ENCODE measurements at places on chromosomes 1 and 21. TPM values are rescaled to one million over a fixed set of nuclear protein-coding genes. Genes with fewer than 3 reads are reported as not detected.

ZBTB8B gene
- 0.10 TPM for total RNA-seq

PLEKHA6 gene
- 6.9 TPM for total RNA-seq

POMGNT1 gene
- 60.3 TPM for total RNA-seq

PRRC2C gene
- total RNA-seq: 131 TPM

PPM1J gene
- 0.91 TPM for total RNA-seq

PLXNA2 gene
- total RNA-seq: 106 TPM

HTR1D gene
- 0.46 TPM for total RNA-seq

TBX15 gene
- total RNA-seq: 1.2 TPM

CRNN gene
- total RNA-seq: not detected

P3R3URF gene
- not detected for total RNA-seq

DNA sequence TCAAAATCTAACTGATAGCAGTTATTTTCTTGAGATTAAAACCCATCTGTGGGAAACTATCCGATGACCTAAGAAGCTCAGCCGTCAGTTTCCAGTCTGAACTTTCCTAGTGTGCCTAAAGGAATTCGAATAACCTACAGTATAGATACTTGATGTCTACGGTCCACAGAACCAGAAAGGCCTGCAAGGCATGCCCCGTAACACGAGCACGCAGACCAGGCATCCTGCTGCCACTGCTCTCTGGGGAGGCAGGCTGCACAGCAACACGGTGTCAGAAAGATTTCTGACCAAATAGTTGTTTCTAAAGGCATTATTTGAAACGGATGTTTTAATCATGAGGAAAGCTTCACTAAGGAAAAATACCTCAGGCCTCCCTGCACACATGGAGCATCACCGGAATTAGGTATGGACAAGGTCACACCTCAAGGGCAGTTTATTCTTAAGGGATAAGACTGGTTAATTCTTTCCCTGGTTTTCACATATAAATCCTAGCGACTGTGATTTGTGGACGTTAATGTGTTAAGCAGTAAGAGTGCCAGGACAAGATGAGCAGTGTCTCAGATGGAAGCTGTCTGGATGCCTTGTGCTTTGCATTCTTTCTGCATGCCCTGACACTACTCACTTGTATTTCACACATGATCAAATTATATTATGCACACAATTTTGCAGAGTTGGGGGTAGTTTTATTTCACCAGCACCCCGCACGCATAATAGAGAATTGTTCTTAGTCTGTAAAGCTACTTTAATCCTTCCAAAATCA, 49.0 kb upstream of the NADK start:
- DNase-seq: no peak

DNA sequence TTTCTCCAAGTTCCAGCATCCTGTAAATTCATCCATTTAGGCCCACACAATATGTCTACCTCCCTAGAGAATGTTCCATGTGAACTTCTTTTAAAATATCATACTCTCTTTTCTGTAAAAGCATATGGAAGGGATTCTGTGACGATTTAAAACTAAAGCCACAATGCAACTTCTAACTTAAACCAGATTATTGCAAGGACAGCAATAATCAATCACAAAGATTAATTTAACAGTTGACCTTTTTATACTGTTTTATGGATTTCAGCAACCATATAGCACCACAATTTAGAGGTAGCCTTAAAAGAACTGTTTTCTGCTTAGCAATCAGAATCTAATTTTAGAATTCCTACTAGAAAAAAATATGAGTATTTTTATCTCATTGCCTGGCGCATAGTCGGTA, 58.3 kb downstream of the DSCAM start:
- DNase-seq: no peak

DNA sequence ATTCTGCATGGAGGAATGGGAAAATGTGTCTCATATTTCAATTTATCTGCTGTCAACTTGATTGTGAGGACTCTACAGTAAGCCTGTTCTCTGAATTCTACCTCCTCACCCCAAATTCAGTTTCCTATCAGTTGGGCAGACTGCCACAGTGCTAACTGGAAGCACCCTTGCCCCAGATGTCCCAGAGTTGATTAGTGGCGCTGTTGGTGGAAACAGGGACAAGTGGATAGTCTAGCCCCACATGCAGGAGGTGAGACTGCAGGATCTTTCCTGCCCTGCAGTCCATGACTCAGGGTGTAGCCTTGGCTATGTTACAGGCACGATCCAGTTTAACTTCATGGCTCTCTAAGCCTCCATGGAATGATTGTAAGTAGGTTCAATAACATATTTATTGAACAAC, 22.1 kb downstream of the ADAM30 start:
- DNase-seq: no peak

- DNase-seq: no peak
Measured at GRCh38 chr1:174314433-174314832, 133.3 kb upstream of the GPR52 start.

DNA sequence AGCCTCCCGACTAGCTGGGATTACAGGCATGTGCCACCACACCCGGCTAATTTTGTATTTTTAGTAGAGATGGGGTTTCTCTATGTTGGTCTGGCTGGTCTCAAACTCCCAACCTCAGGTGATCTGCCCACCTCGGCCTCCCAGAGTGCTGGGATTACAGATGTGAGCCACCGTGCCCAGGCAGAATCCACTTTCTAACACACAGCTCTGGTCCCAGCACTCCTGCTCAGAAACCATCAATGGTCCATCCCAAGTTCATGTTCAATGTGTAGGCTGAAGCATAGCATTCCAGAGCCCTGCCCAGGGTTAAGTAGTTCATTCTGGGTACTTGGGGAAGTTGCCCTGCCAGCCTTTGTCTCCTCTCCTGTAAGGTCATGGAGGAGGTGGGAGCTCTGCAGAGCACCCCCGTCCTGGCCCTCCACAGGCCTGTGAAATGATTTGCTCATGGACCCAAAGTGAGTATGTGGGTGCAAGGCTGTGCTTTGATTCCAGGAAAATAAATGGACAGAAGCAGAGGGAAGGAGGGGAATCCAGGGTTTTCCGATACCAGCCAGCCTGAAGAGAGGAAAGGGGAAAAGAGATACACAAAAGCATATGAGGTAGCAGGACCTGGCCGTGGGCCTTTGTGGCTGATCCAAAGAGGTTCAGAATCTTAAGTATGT, 55.2 kb downstream of the NENF start:
- DNase-seq: no peak

DNA sequence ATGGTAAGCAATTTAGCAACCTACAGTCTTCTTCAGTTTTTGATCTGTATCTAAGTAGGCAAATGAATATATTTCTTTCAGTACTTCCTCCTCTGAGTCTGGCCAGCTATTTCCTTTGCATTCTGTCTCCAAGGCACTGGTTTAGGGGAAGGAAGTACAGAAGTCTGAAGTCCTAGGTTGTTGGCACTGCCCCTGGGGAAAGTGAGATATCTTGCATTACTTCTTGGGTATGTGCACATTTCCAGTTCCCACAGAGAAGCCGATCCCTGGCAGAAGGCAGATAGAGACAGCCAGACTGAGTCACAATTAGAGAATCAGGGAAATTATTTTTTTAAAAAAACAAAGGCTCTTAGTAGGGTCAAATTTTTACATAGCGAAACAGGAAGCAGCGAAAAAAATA, 98.8 kb downstream of the RASAL2 start:
- peak; percentile 36 for DNase-seq

DNA sequence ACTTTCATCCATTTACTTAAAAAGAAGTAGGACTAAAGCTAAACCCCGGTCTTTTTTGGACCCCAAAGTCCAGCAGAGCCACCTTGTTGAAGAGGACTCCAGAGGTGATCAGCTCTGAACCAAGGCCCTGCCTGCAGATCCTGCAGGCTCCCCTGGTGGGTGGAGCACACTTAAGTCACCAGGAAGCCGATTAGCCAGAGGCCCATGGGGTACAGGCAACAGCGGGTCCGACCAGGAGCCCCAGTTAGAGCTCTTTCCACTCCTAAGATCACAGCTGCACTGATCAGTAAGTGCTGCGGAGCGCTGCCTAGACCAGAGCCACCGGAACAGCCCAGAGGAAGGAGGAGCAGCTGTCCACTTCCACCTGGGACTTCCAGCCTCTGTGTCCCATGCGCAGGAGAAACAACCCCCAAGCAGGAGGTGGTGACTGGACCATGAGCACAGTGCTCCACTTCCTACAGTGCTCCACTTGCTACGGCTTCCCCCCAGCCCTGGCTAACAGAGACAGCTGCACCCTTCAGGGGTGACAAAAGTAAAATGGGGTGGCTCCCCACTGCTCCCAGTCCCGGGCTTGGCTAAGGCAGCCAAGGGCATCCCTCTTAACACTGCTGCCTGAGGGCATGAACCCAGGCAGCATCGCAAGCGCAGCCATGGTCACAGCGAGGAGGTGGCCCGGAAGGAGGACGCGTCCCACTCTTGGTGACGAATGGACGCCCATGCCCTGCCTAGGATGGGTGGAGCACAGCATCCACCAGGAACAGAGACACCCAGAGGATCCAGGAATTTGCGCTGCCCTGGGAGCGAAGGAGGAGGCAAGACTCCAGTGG, 58.0 kb downstream of the NPHP4 start:
- no peak for DNase-seq

DNA sequence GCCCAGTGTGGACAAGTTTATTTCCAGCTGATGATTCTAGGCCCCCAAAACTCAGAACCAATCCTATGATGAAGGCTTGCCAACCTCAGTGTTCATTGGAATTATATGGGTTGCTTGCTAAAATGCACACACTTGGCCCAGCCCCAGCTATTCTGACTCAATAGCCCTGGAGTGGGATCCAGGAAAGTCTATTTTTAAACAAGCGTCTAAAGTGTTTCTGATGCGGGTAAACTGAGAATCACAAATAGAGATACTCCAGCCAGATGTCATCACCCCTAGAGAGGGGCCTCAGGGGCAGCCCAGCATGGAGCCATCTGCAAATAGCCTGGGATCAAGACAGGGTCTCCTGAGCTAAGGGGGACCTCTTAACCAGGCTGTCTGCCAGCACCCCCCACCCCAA, 46.0 kb downstream of the PKP1 start:
- peak; percentile 44 for DNase-seq

DNA sequence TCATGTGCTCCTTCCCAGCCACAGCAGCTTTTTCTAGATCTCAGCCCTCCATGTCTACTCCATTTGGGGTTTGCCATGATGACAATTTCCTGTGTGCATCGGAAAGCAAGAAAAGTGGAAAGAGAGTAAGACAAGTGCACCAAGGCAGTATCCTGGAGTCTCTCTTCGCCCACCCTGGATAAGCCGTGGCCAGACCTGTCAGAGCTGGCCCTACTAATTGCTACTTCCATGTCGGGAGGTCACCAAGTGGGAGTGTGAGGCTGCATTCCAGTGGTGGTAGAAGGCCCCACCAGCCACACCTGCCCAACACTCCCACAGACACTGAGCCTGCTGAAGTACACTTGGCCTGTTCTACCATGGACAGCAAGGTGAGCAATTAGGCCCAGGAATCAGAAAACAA, 14.0 kb upstream of the LORICRIN start:
- DNase-seq: no peak

GRCh38 chr1:156221986-156222692, 9.3 kb downstream of the PMF1 start:
- DNase-seq: no peak

- no peak for DNase-seq
Measured at GRCh38 chr1:53585129-53585528, 125.9 kb downstream of the DMRTB1 start.

GRCh38 chr1:245332513-245332912, 177.7 kb downstream of the KIF26B start:
- no peak for DNase-seq

- DNase-seq: peak; percentile 14
Measured at GRCh38 chr21:41368735-41369104, 6.9 kb downstream of the MX2 start.

GRCh38 chr1:24964811-24965570, 34.9 kb upstream of the RUNX3 start:
- peak; percentile 92 for DNase-seq

DNA sequence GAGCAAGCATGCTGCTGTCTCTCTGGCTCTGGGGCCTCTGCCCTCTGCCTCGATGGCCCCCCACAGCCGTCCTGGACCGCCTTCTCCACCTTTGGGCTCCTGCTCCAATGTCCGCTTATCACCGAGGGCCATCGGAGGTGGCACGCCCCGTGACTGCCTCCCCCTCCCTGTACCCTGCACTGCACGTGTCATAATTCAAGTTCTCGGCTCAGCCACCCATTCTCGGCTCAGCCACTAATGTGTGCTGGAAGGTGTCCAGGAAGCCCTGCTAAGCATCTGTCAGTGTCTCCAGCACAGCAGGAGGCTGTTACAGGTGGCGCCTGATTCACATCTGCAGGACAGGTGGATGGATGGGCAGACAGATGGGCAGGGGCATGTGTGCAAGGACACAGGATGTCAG, 45.5 kb downstream of the TP73 start:
- DNase-seq: no peak

DNA sequence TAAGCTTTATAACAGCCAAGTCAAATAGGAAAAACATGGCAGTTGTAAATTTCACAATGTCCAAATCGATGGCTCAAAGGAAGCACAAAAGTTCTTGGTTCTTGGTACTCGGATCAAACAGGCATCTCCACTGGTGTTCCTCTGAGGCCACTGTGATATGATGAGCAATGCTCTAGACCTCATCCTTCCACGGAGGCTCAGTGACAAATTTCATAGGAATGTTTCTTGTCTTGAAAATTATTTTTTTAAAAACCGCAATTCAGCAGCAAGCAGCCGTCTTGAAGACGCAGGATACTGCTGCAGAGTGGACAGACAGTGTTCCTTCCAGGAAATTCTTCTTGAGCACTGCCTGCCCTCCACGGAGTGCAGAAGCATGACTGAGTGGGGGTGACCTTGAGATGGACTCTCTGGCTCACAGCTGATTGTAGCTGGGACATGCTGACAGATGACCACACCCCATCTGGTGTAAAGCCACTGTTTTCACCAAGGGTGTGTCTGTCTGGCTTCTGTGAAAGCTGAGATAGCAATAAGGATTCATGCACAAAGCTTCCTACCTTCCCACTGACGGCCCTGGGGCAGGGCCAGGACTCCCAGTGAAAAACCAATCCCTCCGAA, 61.9 kb downstream of the TIAM1 start:
- DNase-seq: no peak

DNA sequence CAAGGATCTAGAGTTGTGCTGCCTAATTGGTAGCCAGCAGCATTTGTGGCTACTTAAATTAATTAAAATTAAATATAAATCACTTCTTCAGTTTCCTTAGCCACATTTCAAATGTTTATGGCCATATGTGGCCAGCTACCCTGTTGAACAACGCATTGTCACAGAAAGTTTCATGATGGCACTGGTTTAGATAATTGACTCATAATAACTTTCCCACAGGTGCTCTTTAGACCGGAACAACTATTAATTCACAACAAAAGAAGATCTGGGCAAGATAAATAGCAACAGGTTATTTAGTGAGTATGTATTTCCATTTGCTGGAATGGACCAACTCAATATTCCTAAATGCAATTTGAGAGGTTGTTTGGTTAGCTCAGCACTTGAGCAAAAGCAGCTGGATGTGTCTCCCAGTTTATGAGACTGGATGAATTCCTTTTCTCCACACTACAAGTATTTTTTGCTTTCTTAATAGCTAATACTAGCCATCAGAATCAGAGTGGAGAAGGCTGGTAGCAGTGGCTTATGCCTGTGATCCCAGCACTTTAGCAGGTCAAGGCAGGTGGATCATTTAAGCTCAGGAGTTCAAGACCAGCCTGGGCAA, 3.7 kb upstream of the AMIGO1 start:
- no peak for DNase-seq

- no peak for DNase-seq
Measured at GRCh38 chr1:36951761-36952160, 82.6 kb downstream of the GRIK3 start.

GRCh38 chr1:27689423-27690173, 17.6 kb upstream of the IFI6 start:
- DNase-seq: no peak

- DNase-seq: no peak
Measured at GRCh38 chr1:213183036-213183672, 132.1 kb downstream of the RPS6KC1 start.
